ENCODE measurements at places on chromosomes 6 and 20.

DNA sequence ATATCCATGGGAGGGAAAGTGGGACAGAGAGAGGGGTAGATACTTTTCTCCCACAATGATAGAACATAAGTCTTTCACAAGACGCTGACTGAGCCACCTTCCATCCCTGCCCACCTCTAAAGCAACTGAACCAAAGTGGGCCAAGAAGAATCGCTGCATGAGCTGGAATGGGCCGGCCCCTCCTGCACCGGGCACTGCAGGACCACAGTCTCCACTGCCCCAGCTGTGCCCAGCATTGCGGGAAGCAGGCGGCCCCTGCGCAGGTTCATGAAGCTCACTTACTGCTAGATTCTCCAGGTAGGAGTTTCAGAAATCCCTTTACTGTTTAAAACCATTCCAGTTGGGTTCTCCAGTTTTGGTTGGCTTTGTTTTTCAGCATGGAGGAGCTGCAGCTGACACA lies 32.0 kb upstream of the CST7 start:
- DNase-seq, result no peak

GRCh38 chr6:21001736-21002135 lies 467.5 kb downstream of the CDKAL1 start:
- DNase-seq, result no peak

GRCh38 chr6:124888581-124889371 lies 73.5 kb upstream of the RNF217 start:
- no peak for DNase-seq

DNA sequence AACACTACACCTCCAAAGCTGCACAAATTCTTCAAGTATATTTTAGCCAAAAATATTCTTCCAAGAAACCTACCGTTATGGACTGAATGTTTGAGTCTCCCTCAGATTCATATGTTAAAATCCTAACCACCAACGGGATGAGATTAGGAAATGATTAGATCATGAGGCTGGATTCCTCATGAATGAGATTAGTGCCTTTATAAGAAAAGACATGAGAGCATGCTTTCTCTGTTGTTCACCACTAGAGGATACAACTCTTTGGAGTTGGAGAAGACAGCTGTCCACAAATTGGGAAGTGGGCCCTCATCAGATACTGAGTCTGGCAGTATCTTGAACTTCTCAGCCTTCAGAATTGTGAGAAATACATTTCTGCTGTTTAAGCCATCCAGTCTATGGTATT lies 7.1 kb upstream of the SLC17A4 start:
- DNase-seq, result no peak

- DNase-seq, result no peak
Measured at GRCh38 chr20:835608-836045, 2.1 kb downstream of the FAM110A start.

GRCh38 chr20:34654207-34654744 lies 22.6 kb downstream of the PIGU start:
- no peak for DNase-seq

GRCh38 chr6:36317623-36318022 lies 19.1 kb downstream of the BNIP5 start:
- no peak for DNase-seq

DNA sequence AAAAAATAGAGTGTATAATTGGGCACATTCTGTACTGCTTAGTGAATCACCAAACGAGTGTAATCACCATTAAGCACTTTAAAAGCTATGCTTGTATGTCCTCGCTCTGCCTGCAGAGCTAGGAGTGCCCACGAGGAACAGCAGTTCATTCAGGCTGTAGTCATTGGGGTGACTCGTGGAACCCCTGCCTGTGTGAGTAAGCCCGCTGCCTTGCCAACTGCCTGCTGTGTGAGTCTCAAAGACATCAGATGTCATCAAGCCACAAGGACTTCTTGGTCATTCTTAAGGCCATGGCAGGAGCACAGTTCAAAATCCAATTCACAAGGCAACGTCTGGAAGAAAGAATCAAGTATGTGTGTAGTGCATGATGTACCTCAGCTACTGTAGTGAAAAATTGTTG lies 60.4 kb downstream of the FOXO3 start:
- no peak for DNase-seq

- DNase-seq, result no peak
Measured at GRCh38 chr6:139764498-139764986, 390.1 kb upstream of the CITED2 start.

DNA sequence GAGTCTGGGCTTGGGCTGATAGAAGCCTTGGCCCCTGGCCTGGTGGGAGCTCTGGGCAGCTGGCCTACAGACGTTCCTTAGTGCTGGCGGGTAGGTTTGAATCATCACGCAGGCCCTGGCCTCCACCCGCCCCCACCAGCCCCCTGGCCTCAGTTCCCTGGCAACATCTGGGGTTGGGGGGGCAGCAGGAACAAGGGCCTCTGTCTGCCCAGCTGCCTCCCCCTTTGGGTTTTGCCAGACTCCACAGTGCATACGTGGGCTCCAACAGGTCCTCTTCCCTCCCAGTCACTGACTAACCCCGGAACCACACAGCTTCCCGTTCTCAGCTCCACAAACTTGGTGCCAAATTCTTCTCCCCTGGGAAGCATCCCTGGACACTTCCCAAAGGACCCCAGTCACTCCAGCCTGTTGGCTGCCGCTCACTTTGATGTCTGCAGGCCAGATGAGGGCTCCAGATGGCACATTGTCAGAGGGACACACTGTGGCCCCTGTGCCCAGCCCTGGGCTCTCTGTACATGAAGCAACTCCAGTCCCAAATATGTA lies 957 bp upstream of the VEGFA start:
- DNase-seq, result no peak

GRCh38 chr20:1494436-1494835 lies 3.2 kb upstream of the SIRPB2 start:
- no peak for DNase-seq

GRCh38 chr6:13101985-13102384 lies 226.4 kb downstream of the TBC1D7 start:
- DNase-seq, result no peak

DNA sequence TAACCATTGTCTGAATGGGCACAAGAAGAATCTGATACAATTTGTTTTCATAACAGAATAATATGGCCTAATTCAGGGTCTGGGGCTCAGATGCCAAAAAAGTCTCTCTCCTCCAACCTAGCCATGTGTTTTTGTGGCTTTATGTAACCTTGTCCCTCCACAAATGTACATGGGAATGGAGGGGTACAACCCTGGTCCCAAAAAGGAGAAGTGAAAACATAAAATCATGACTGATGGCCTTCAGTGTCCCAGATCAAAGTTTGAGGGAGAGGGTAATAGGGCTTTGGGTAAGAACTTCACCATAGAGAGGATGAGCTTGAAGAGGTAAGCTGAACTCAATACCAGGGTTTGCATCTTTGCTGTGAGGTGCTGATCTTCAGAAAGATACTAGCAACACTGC lies 136.3 kb upstream of the BACH2 start:
- no peak for DNase-seq

GRCh38 chr6:134637282-134637681 lies 312.6 kb downstream of the ALDH8A1 start:
- DNase-seq, result no peak

- no peak for DNase-seq
Measured at GRCh38 chr6:29925727-29926412, 16.5 kb upstream of the HLA-A start.

DNA sequence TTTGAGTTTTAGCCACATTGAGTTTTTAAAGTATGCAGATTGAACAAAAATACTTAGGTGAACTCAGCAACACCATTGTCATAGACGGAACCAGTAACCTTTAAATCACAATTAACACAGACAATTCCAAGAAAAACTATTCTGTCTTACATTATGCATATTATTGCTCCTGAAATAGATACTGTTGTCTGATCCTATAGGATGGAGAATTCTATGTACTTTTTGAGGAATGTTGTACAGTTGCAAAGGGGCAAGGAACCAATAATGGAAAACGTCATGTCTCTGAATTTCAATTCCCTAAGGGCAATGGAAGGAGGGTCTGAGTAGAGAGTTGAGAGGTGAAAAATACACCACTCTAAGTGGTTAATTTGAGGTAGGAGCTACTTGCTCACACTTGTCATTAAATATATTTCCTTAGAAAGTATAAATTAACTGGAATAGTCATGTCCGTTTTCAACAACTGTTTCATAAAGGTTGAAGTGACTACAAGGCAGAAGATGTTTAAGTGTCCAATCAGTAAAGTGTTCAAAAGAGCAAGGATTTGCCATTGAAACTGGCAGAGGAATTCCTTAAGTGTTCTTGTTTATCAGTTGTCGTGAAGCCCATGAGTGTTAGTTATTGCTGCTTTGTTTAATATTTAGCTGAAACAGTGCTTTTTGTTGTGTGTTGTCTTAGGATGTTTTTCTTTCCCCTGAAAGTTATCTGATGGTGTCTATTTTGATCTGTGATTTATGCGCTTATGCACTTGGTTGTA lies 1.3 kb downstream of the NKAIN2 start:
- no peak for DNase-seq

GRCh38 chr6:100493206-100493888 lies 28.6 kb upstream of the SIM1 start:
- DNase-seq, result no peak

- no peak for DNase-seq
Measured at GRCh38 chr6:137850816-137851602, 16.1 kb upstream of the TNFAIP3 start.

DNA sequence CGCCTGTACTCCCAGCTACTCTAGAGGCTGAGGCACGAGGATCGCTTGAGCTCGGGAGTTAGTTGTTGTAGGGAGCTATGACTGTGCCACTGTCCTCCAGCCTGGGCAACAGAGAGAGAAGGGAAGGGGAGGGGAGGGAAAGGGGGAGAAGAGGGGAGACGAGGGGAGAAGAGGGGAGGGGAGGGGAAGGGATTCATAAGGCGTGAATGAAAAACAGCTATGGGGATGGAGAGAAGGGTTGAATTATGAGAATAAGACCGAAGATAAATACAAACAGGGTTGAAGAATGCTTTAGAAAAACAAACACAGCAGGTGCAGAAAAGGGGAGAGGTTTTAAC lies 106.0 kb downstream of the TRIM27 start:
- no peak for DNase-seq

DNA sequence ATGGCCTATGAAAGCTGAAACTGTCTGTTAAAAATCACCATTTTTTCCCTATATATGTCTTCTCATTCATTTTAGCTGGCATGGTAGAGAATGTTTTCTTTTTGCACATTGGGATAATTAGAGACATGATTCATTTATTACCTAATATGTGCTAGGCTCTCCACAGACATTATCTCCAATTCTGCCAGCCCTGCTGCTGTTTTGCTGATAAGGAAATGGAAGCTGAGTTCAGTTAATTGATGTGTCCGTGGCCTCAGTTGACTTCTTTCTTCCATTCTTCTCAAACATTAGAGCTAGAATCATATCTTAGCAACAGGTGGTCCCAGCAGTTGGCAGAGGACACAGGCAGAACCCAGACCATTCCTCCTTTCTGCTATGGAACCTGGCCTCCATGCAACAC lies 644.1 kb upstream of the CITED2 start:
- DNase-seq, result no peak

GRCh38 chr6:165575158-165575549 lies 87.9 kb downstream of the PDE10A start:
- DNase-seq, result no peak

DNA sequence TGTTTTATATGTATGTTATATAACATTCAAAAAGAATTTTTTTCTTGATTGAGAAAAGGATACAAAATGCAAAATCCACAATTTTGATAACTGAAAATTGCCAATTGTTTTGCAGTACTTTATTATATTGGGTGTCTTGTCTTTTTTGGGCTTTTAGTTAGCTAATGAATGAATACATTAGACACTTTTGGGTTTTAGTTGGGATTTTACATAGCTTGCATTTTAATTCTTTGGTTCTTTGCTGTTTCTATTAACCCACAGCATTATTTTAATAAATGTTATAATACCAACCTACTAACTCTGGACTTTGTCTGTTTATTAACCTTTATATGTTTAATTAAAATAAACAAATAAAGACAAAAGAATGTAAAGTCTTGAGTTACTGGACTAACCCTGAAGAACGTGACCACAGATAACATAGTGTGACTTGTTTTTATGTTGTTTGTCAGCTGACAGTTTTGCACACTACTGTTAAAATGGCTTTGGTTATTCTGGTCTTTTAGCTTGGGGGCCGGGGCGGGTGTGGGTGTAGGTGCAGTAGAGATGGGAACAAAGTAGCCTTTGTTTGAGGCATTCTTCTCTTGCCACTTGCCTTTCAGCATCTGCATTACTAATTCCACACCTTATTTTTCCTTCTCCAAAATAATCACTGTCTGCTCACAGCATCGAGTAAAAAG lies 159.1 kb downstream of the QKI start:
- no peak for DNase-seq

GRCh38 chr6:169719117-169719516 lies 5.2 kb downstream of the PHF10 start:
- no peak for DNase-seq

DNA sequence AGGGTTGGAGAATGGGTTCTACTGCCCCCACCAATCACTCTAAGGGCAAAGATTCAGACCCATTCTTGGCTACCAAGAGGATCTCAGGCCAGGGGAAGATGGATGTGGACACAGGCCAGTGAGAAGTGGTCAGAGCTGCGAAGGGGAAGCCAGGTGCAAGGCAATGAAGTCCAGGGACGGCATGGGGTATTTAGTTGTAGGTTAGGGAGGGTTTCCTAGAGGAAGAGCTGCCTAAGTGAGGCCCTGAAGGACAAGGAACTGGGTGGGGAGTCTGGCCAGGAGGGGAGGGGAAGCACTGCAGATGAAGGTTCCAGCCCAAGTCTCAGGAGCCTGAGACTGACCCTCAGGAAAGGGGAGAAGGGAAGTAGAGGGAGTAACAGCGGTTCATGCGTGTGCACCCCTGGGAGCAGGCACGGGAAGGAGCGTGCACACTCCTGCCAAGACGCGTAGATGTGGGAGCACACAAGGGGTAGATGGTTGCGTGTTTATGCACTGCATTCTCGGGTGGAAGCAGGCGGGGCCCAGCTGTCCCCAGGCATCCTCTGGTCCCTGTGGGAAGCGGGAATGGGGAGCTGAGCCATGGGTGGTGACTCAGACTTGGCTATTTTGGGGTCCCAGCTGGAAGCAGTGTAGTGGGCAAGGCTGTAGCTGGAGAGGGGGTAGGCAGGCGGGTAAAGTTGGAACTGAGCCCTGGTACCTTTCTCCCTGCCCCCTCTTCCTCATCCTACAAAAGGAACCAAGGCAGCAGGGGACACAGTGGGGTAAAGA lies 3.3 kb downstream of the ACTL10 start:
- no peak for DNase-seq

- DNase-seq, result no peak
Measured at GRCh38 chr20:57608516-57608915, 11.7 kb downstream of the ZBP1 start.

DNA sequence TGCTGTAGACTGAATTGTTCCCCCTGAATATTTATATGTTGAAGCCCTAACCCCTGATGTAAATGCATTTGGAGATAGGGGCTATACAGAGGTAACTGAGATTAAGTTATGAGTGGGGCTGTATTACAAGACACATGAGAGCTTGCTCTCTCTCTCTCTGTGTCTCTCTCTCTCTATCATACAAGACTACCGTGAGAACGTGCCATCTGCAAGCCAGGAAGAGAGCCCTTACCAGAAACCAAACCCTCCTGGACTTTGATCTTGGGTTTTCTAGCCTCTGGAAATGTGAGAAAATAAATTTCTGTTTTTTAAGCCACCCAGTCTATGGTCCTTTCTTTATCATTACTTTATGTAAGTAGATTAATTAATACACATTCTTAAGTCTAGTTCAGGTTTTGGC lies 249.3 kb upstream of the MAN1A1 start:
- DNase-seq, result no peak
